ENCODE measurements at places on chromosomes 7 and 10. TPM values are rescaled to one million over a fixed set of nuclear protein-coding genes. Genes with fewer than 3 reads are reported as not detected.

The FZD1 gene
- total RNA-seq, result 2.6 TPM

The CTNNA3 gene
- not detected for total RNA-seq

The ATRNL1 gene
- 0.12 TPM for total RNA-seq

The VSTM4 gene
- total RNA-seq, result 0.38 TPM

The NPY gene
- not detected for total RNA-seq

The NKX1-2 gene
- not detected for total RNA-seq

The NEUROG3 gene
- not detected for total RNA-seq

The SDK1 gene
- total RNA-seq, result 0.50 TPM

The NUTM2B gene
- total RNA-seq, result 0.43 TPM

The AKR1C4 gene
- total RNA-seq, result 0.18 TPM

The CPN1 gene
- 0.19 TPM for total RNA-seq

All from A549 treated with dexamethasone at 1 μM for 4 hours (cell line).